ENCODE measurements at places on chromosomes 3 and 15.

- DNase-seq, result no peak
These were observed 49.6 kb downstream of the SMAD3 start for GRCh38 chr15:67114846-67115585.

DNA sequence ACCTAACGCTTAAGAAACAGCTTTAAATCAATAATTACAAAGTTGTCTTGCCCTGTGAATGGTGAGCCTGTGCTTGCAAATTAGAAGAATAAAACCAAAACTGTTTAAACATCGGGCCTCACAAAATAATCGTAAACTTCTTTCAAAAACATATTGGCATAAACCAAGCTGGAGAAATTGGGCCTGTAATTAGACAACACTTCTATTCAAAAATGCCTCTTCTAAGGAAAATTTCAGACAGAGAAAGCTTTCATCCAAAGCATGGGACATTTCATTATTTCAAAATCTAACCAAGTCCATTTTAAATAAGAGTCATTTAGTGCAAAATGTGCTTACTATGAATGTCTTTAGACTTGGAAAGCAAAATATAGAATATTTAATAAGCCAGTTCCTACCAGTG lies 35.5 kb upstream of the GNB4 start:
- DNase-seq, result no peak

DNA sequence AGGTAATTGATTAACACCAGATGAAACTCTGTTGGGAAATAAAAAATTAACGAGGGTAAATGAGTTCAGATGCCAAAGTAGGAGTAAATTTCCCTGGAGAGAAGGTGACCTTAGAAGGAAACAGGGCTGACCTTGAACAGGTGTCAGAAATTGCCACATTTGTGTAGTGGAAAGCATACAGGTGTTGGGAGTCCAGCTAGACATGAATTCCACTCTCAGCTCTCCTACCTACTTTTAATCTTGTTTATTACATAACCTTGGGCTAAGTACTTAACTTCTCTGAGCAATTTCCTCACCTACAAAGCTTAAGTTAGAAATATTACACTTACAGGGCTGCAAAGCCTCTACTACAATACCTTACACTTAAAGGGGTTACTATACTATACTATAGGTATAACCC lies 96.0 kb downstream of the ISL2 start:
- no peak for DNase-seq

GRCh38 chr3:129736070-129736469 lies 129.6 kb upstream of the PLXND1 start:
- DNase-seq, result no peak

- DNase-seq, result no peak
These were observed 13.6 kb upstream of the CNBP start for GRCh38 chr3:129197321-129197720.

DNA sequence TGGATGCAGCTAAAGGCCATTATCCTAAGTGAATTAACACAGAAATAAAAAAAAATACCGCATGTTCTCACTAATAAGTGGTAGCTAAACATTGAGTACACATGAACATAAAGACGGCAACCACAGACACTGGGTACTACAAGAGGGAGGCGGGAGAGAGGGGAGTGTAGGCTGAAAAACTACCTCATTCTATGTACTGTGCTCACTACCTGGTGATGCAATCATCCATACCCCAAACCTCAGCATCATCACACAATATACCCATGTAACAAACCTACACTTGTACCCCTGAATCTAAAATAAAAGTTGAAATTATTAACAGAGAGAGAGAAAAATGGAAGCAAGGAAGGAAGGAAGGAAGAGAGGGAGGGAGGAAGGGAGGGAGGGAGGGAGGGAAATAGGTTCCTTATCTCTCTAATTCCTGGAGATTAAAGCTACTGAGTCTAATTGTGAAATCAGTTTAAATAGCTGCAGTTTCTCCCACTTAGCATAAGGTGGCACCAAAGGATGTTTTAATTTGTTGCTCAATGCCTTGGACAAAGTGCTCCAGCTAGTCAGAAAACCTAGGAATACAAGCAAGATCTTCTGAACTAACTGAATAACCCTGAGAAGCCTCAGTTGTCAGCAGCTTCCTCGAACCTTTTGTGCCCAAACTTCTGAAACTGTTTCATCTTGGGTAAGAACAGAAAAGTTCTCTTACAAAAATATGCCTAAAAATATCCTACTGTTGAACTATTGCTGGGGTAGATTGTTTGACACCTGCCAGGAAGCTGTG lies 79.4 kb upstream of the ATP11B start:
- DNase-seq, result peak; percentile 75

GRCh38 chr3:152333928-152334327 lies 65.2 kb downstream of the MBNL1 start:
- DNase-seq, result no peak

DNA sequence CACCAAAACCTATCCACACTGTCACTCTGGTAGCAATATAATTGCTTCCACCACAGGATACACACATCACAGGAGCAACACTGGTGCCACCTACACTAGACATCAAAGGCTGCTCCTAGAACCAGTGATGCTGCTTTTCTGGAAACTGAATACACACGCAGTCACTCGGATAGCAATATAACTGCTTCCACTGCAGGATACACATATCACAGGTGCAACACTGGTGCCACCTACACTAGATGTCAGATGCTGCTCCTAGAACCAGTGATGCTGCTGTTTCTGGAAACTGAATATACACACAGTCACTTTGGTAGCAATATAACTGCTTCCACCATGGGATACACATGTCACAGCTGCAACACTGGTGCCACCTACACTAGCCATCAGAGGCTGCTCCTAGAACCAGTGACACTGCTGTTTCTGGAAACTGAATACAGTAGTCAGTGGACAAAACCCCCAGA lies 6.9 kb upstream of the TNFSF10 start:
- no peak for DNase-seq

DNA sequence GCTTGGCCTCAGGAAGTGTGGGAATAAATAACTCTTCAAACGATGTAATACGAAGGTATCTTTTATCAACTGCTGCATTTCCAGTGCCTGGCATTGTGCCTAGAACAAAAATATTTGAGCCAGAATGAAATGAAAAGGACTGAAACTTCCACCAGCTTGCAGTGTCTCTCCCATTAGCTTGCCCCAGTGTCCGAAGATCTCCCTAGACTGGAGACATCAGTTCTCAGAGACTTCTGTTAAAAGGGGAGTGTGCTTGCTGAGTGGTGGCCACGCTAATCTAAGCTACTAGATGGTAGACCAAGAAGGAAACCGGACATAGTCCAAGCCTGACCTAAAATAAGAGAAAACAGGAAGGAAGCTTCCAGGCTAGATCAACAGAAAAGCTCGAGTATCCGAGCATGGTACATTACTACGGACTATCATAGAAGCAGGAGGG lies 28.6 kb downstream of the KCNAB1 start:
- no peak for DNase-seq

DNA sequence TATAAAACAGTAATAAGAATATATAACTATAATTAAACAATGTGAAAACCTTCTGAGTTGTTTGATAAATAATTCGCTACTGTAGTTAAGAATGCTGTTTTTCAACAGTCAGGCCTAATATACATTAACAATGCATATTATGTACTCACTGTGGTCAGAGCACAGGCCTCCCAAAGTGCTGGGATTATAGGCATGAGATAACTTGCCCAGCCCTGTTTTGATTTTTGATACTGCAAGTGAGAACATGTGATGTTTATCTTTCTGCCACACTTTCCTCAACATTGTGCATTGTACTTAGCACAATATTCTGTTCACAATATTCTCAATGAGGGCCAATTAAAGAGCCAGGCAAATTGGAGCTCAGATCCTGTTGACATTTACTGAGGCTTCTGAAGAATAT lies 274.5 kb upstream of the RARB start:
- no peak for DNase-seq
